ENCODE measurements at places on chromosomes 6 and 20.

DNA sequence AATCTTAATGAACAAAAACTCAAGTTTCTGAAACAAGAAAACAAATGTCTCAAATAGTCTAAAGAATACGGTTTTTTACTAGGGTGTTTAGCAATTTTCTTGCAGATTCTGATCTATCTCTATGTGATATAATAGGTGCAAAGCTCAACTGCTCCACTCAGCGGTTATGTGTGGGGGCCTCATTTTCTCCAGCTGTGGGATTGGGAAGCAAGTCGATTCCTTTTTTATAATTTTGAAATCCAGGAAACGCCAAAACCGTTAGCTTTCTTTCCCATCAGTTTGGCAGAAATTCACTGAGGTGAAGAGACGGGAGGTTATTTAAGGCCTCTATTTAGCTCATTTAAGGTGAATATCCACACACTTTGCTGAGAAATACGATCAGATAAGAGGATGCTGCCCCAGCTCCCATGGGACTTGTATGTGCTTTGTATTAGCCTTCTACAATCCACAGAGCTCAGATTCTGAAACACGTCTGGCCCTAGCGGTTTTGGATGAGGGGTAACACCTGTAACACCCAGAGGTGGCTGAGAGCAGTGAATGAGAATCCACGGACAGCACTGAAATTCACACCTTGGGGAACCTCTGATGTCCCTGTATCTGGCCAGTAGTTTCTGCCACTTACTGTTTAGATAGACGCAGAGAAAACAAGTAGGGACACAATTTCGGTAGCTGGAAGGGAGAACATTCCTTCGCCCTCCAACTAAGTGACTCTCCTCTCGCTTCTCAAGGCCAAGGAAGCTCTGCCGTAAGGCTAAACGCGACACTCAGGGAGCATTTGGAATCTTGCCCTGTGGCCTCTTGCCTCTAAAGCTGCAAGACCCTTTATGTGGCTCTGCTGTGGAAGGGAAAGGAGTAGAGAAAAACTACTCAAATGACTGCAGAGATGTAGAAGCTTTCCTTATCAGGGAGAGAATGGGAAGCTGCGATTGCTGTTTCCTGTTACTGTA is 6.5 kb upstream of the BCAS4 start:
- DNase-seq, result peak; percentile 78

GRCh38 chr6:163355426-163355991 is 59.0 kb upstream of the QKI start:
- DNase-seq, result no peak

DNA sequence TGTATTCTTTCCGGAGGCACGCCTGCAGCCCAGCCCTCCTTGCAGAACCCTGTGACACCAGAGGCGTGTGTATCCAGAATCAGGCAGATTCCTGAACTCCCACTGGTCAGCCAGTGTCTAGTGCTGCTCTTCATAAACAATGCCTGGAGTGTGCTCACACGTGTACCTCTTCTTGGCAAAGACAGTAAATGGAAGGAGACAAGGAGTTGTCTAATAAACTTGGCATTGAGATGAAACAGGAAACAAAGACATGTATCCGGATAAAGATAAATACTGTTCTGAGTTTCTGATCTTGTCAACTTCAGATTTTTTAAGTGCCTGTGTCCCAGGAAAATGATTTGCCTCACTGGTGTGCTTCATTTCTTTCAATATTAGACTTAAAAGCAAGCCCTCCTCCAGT is 1.7 kb downstream of the RPS6KA2 start:
- peak; percentile 52 for DNase-seq

DNA sequence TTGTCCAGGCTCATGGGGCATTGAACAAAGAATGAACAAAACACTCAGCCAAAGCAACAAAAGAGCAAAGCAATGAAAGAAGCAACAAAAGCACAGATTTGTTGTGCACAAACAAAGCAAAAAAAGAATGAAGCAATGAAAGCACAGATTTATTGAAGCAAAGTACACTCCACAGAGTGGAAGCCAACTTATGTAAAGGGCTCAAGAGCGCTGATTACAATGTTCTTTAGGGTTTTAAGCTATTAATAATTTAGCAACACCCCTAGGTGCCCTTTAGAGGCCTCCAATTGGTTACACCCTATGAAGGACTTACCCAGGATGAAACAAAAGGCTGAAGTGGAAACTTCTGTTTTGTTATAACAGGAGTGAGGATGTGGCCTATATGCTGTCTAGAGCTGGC is 179.2 kb upstream of the PROKR2 start:
- DNase-seq, result no peak

DNA sequence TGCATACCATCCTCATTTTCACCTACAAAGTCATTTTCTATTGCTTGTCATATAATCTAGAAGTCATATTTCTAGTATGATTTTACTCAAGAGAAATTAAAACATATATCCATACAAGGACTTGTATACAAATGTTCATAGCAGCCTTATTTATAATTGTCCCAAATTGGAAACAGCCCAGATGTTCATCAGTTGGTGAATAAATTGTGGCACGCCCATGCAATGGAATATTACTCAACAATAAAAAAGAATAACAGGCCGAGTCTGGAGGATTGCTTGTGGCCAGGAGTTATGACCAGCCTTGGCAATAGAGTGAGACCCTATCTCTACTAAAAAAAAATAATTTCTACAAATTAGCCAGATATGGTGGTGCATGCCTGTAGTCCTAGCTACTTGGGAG is 28.8 kb downstream of the C6orf163 start:
- DNase-seq, result no peak

DNA sequence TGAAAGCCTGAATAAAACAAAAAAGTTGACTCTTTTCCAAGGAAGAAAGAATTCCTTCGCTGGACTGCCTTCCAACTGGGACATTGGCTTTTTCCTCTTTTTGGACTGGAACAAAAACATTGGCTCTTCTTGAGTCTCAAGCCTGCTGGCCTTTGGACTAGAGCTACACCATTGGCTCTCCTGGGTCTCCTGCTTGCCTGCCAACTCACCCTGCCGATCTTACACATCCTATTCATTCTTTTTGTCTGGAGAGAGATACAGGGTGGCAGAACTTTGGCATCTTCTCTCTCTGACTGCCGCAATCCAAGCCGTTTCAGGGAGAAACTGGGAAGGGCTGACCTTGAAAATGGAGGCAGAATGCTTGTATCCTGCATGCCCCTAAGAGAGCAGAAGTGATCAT is 20.2 kb downstream of the DDO start:
- DNase-seq, result no peak

DNA sequence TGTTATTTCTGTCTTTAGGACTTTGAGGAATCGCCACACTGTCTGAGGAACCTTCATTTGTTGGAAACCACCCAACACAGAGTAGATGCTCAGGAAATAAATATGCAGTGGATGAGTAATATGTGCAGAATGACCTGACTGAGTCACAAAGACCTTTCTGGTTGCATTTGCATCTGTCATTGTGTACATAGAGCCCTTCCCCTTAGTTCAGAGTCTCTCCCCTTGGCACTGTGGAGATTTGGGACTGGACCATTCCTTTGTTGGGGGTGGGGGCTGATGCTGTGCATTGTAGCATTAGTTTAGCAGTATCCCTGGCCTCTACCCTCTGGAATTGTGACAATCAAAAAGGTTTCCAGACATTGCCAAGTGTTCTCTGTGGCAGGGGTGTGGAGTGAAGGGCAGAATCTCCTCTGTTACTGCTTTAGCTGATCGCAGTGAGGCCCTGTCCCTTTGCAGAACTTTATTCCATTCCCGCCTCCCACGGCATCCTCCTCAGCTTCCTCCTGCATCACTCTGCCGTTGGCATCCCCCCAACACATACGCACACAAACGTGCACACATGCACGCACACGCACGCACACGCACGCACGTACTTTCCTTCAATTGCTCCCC is 64.5 kb downstream of the EYA2 start:
- DNase-seq, result peak; percentile 82

DNA sequence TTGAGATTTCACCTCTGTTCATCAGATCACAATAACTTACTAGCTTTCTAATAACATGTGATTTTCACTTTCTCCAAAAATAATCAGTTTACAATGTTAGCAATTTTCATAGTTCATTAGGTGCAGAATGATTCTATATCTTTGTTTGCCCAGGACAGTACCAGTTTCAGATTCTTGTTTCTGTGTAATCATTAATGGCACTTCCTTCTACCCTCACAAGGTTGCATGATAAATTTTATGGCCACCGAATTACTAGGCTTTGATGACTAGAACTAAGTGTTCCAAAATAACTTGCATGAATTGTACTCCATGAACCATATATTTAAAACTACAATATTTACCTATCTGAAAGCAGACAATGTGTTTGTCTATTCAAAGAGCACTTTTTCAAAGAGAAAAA is 442.3 kb downstream of the EPHA7 start:
- DNase-seq, result no peak

DNA sequence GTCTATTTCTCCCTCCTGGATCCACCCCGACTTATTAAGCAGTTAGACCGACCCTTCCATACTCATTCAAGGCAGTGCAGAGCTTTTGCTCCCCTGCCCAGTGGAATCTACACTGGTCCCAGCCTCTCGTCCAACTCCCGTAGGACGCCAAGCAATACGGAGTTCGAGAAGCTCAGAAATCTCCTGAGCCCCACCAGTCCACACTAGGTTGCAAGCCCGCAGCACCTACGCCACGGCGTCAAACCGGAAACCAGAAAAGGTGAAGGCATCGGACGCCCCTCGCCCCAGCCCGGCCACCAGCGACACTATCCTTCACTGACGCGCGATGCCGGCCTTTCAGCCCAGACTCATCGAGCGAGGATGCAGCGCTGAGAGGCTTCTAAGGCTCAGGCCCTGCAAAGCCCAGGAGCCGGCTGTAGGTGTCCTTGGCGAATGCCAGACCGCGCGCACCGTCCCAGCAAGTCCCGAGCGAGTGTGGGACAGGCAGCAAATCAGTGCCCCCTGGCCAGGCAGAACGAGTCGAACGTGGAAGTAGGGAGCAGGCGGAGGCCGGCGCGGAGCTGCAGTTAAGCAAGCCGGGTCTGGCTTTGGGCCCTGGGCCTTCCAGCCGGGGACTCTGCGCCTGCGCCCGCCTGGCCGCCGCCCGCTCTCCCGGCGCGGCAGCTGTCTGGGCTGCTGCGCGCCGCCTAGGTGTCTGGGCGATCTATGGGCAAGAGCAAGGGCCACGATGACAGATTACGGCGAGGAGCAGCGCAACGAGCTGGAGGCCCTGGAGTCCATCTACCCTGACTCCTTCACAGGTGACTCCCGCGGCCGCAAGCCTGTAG is at the start of gene RWDD1:
Gene RWDD1 (plus strand): TSS at position 649 of the 827 bp plus-strand sequence. CDS start 79 bp downstream, at position 728.
- DNase-seq, result peak; percentile 100

DNA sequence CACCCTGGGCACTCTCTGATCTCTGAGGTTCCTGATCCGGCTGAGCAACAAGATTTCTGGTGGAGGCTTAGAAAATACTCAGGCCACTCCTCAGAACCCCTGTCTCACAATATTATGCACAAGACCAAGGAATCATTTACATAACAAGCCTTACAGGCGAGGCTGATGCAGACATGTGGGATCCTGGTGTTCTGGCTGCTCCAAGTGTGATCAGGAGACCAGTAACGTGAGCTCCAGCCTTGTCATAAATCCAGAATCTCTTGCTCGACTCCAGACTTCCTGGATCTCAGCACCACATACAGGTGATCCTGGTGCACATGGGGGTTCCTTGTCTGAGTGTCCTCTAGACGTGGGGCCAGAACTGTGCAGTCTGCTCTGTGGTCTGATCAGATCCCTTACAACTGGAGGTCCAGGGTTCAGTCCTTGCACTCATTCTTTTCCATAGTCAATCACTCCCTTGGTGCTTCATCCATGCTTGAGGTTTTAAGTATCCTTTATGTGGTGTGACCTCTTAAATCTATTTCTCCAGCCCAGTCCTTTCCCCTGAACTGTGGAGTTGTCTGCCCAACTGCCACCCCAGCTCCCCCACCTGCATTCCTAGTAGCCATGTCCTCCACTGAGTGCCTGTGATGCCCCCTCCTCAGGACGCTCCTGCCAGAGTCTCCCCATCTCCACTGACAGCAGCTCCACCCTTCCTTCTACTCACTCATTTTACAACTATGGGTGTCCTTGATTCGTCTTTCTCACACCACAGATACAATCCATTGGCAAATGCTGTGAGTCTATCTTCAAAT is 5.1 kb downstream of the HLA-C start:
- DNase-seq, result no peak

GRCh38 chr6:55866128-55866527 is 9.3 kb downstream of the BMP5 start:
- no peak for DNase-seq

- no peak for DNase-seq
Measured at GRCh38 chr20:17598013-17598550, 28.2 kb downstream of the DSTN start.

DNA sequence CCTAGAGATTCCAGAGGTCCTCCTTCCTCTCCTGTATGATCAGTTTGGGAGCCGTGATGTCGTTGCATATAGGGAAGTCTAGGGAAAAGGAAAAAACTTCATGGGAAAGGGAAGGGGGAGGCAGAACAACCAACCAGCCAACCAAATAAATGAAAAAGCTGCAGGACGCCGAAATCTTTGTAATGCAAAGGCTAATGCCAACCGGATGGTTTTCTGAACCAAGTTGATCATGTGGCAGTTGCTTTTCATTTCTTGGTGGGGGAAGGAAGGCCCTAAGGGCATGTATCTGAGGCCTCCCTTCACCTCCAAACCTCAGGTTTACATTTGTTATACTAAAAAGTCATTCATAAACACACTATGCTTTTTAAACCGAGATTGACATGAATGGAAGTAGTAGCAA is 167.2 kb downstream of the ARID1B start:
- DNase-seq, result no peak

GRCh38 chr6:12260458-12261093 is 29.6 kb upstream of the EDN1 start:
- DNase-seq, result no peak

- DNase-seq, result peak; percentile 76
Measured at GRCh38 chr6:18076231-18076630, 46.2 kb downstream of the NHLRC1 start.

DNA sequence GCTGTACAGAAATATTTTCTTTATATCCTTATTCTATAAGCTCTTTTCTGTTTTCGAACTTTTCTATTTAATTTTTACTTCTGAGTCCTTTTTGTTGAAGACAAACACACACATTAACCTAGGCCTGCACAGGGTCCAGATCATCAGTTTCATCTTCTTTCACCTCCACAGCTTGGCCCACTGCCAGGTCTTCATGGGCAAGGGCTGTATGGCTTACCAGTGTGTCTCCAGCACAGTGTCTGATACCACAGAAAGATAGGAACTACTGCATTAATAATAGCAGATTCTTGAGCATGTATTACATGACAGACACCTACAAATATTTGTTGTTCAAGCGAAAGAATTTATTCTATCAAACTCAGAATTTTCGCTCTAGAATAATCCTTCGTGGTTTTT is 24.4 kb downstream of the QKI start:
- DNase-seq, result no peak

- no peak for DNase-seq
Measured at GRCh38 chr6:4020822-4021132, 58.2 kb downstream of the FAM217A start.
